ENCODE measurements at places on chromosomes 5 and 9.

GRCh38 chr9:18922161-18922885 is 110.7 kb downstream of the SAXO1 start:
- DNase-seq, result no peak

- no peak for DNase-seq
These were observed 4.5 kb downstream of the FCN1 start for GRCh38 chr9:134913041-134913712.

- DNase-seq, result no peak
These were observed 2.5 kb upstream of the MAPK9 start for GRCh38 chr5:180294411-180294810.

GRCh38 chr5:40853632-40854192 is 12.5 kb downstream of the CARD6 start:
- no peak for DNase-seq

GRCh38 chr5:29822521-29822920 is 1371.0 kb upstream of the CDH6 start:
- no peak for DNase-seq

DNA sequence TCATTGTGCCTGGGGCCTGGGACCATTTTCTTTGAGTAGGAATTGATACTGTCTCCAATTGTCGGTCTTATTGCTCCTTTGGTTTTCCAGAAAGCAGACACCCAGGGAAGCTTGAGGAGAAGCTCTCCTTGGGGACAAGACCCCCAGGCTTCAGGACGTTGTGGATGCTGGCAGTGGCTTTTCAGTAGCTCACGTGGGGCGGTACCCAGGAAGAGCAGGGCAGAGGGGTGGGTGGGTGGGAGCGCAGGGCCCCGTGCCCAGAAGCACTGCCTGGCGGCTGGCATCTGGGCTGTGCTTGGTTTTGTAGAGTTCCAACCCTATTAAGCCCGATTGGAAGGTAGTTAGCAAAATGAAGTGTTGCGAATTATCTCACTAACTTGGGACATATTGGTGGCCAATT is 374.2 kb upstream of the IRX1 start:
- no peak for DNase-seq

- no peak for DNase-seq
These were observed 63.7 kb upstream of the RICTOR start for GRCh38 chr5:39137819-39138451.

- no peak for DNase-seq
These were observed 12.2 kb upstream of the SPATA31D1 start for GRCh38 chr9:81976351-81976750.

DNA sequence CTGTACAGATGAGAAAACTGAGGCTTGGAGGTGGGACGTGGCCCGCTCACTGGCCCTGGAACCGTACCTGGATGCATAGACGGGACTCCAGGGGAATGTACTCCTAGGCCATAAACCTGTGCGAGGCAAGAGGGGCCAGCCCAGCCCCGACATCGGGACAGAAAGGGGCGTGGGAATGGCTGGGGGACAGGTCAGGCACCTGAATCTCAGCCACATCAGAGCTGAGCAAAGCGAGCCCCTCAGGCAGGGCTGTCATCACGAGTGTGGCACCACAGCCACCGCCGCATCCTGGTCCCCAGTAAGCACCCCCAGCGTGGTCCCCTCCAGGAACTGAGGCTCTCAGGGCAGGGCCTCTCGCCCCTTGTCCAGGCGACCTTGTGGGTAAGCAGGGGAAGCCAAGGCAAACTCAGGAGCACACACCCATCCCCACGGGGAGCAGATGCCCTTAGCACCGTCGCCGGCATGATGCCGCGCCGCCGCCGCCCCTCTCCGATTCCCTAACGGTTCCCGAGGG is 16.5 kb downstream of the NACC2 start:
- no peak for DNase-seq

DNA sequence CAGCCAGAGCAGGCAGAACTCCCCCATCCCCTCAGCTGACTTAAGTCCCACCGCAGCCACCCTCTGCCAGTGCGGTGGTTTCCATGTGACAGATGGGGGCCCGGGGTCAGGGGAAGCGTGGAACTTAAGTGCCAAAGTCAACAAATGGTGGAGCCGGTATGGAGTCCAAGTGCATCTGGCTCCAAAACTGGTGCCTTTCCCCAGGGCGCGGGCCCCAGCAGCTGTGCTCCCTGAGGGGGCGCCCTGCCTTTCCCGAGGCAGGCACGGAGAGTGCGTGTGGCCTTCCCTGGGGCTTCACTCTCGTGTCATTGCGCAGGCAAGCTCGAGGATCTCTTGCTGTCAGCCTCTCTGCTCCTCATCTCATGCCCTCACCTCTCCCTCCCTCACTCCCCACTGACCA is 33.8 kb downstream of the SLC46A2 start:
- DNase-seq, result no peak
